ENCODE measurements at places on chromosomes 3 and 15.

GRCh38 chr15:40691737-40692136 is 3.2 kb upstream of the RAD51 start:
- no peaks in the 10 kb centered on the region for H3K27me3 ChIP-seq
- peaks cover 7% of the 10 kb centered on the region for H3K36me3 ChIP-seq
- no peak for DNase-seq

- no peaks in the 10 kb centered on the region for H3K27me3 ChIP-seq
- H3K27ac ChIP-seq: no peak overlapping the region
- H3K4me3 ChIP-seq: no peak overlapping the region
- no peak for DNase-seq
- peaks cover 2% of the 10 kb centered on the region for H3K36me3 ChIP-seq
Observed at GRCh38 chr3:30428251-30428650, 178.2 kb upstream of the TGFBR2 start.

GRCh38 chr3:40754994-40755393 is 230.2 kb downstream of the ZNF621 start:
- peaks cover 21% of the 10 kb centered on the region for H3K27me3 ChIP-seq
- H3K27ac ChIP-seq: no peak overlapping the region
- no peaks in the 10 kb centered on the region for H3K4me1 ChIP-seq
- H3K4me3 ChIP-seq: no peak overlapping the region
- no peaks in the 10 kb centered on the region for H3K36me3 ChIP-seq

GRCh38 chr3:57779666-57780065 is 23.6 kb downstream of the SLMAP start:
- no peak overlapping the region for H3K27ac ChIP-seq
- peaks cover 12% of the 10 kb centered on the region for H3K4me1 ChIP-seq
- no peak overlapping the region for H3K4me3 ChIP-seq
- DNase-seq: no peak

DNA sequence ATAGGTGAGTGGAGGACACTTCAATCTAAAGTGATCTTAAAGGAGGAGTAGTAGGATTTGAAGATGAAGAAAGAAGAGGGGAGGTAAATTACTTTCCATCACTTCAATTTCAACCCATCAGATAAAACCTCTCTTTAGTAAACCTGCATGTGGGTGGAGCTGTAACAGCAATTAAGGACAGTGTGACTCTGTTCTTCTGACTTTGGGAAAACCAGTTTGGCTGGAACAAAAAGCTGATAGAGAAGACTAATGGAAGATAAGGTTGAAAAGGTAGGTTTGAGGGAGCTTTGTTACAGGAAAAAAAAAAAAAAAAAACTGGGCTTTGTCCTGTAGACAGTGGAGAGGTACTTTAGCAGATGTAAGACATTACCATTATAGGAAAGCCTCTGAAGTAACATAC is 4.5 kb upstream of the GSK3B start:
- no peaks in the 10 kb centered on the region for H3K27me3 ChIP-seq
- H3K4me1 ChIP-seq: peaks cover 9% of the 10 kb centered on the region
- H3K36me3 ChIP-seq: peaks cover 15% of the 10 kb centered on the region
- DNase-seq: no peak
- H3K4me3 ChIP-seq: no peak overlapping the region

DNA sequence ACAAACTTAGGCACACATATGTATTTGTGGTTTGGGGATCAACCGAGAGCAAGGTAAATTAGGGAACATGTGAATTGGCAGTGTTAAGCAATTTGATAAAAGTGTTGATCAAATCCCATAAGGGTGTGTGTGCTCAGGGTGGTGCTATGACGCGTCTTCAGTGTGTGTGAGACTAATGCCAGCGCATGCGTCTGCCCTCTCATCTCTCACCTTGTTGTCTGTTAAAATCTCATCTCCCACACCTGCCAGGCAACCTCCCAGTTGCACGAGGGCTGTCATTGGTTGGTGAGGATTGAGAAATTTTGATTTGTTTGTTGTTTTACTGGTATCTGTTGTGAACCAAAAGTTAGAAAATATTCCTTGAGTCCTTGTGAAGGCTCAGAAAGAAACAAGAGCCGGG is 137.2 kb upstream of the ICE2 start:
- DNase-seq: no peak
- H3K27ac ChIP-seq: no peak overlapping the region
- no peaks in the 10 kb centered on the region for H3K36me3 ChIP-seq
- no peak overlapping the region for H3K4me3 ChIP-seq

DNA sequence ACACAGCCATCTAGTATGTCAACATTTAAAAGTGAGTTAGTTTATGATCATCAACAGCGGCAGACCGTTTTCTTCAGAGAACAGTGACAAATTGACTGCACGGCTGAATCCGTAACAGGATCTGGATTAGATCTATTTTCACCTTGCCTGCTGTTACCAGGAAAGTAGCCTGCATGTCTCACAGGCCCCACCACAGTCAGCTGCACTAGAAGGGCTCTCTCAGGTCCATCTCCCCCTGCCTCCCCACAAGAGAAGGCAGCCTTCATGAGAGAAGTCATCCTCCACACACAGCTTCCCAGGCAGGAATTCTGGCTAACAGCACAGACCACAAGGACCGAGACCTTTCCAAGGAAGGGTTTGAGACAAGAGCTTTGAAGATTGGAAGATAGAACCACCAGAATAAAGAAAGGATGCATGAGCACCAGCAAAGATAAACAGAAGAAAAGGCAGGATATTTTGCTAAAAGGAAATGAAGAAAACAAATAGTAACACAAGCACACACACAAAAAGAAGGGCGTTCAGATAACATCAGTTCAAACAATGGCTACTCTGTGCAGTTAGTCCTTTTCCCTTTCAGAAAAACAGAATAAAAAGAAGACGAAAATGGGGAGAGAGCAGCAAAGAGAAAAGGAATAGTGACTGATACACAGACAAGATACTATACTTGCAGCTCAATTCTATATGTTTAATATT is 127.5 kb downstream of the SNRK start:
- H3K4me1 ChIP-seq: no peaks in the 10 kb centered on the region
- no peak overlapping the region for H3K27ac ChIP-seq
- peaks cover 4% of the 10 kb centered on the region for H3K36me3 ChIP-seq
- H3K27me3 ChIP-seq: no peaks in the 10 kb centered on the region

GRCh38 chr3:122589297-122589696 is 11.8 kb downstream of the PARP15 start:
- H3K27me3 ChIP-seq: no peaks in the 10 kb centered on the region
- H3K27ac ChIP-seq: peak overlapping the region; percentile 21
- H3K36me3 ChIP-seq: peaks cover 32% of the 10 kb centered on the region
- H3K4me3 ChIP-seq: no peak overlapping the region
- DNase-seq: no peak
- peaks cover 58% of the 10 kb centered on the region for H3K4me1 ChIP-seq

DNA sequence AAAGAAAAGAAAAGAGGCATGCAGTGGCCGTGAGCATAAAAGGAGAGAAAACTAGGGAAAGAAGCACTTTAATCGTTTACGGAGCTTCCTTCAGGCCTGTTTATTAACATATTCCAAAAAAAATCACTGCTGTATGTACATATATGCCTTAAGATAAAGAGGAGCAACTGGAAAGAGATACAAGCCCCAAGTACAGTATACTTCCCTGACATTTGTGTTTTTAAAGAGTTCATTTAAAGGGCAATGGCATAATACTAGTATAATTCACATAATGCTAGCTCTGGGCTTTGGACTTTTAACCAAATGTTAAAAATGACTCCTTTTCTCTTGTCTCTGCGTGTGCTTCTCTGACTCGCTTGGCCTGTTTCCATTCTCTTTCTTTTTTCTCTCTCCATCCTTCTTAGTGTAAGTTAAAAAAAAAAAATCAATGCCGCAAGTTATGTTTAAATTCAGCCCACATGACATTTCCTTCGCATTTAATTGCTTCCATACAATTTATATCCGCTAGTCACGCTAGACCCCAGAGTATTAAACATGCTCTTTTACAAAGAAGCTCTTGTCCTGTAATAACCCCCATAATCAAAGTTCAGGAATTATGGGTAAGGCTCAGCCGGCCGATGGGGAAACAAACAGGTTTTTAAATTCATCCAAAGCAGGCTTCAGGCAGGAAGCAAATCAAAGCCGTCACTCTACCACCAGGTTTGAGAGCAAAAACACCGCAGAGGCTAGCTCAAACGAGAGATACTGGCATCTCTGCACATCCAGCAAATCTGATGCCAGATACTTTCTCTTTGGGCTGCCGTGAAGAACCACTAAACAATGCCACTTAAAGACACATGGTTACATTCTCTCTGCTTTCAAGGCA is 19.4 kb downstream of the WWTR1 start:
- no peak overlapping the region for H3K4me3 ChIP-seq
- H3K4me1 ChIP-seq: no peaks in the 10 kb centered on the region
- H3K36me3 ChIP-seq: no peaks in the 10 kb centered on the region
- H3K27me3 ChIP-seq: peaks cover 19% of the 10 kb centered on the region

Data from stimulated activated naive B cell treated with anti-CD40 and anti-IgM and Interleukin-4, amounts not matched to agents 10 μg/mL and 1 μg/mL and 100 μg/mL, for 72 hours (primary cell).